Fibroblast of the conjunctiva (primary cell): ENCODE measurements at places on chromosomes 1 and 21.

- no peak for DNase-seq
Measured at GRCh38 chr1:73635021-73635420, 563.0 kb downstream of the LRRIQ3 start.

DNA sequence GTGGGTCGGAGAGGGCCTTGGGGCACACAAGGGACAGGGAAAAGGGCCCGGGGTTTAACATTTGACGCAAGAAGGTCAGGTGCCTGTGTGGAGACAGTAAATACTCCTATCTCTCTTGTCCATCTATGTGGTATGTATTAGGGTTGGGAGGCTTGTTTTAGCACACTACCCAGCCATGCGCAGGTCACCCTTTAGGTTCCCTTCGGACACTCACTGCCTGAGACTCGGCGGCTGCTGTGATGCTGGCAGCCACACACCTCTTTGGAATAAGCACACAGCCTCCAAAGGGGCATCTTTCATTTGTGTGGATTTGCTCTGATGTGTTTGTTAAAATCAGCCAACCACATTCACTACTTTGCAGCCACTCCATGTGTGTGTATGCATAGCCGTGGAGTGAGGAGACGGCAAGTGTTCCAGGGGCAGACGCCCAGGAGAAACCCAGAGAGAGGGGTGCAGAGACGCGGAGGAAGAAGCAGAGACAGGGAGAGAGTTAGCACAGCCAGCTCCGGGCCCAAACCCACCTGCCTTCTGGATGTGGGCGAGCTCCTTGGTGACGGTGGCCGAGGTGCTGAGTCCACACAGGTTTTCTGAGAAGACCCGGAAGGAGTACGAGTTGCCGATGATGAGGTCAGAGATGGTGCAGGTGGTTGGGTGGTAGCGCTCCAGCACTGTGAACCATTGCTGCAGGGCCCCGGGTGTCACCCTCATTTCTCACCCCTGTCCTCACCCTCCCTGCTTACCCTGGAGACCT lies 5.7 kb downstream of the MYBPH start:
- DNase-seq = no peak

DNA sequence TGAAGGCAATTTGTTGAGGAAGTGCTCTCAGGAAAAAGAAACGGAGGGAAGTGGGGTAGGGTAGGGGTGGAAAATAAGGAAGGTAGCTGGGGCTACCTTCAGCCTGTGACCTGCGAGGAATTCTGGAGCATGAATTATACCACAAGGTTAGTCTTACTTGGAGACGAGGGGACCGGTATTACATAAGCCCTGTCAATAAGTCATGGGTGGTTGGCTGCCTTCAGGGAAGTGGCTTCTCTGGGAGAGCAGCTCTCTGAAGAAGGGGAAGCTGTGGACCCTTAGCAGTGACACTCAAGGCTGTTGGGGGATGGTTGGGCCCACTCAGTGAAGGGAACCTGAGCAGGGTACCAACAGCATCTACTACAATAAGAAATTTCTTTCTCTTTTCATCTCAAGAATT lies 111.3 kb downstream of the TNFSF18 start:
- DNase-seq = no peak

GRCh38 chr1:52904927-52905698 lies 16.4 kb downstream of the ECHDC2 start:
- DNase-seq = no peak

DNA sequence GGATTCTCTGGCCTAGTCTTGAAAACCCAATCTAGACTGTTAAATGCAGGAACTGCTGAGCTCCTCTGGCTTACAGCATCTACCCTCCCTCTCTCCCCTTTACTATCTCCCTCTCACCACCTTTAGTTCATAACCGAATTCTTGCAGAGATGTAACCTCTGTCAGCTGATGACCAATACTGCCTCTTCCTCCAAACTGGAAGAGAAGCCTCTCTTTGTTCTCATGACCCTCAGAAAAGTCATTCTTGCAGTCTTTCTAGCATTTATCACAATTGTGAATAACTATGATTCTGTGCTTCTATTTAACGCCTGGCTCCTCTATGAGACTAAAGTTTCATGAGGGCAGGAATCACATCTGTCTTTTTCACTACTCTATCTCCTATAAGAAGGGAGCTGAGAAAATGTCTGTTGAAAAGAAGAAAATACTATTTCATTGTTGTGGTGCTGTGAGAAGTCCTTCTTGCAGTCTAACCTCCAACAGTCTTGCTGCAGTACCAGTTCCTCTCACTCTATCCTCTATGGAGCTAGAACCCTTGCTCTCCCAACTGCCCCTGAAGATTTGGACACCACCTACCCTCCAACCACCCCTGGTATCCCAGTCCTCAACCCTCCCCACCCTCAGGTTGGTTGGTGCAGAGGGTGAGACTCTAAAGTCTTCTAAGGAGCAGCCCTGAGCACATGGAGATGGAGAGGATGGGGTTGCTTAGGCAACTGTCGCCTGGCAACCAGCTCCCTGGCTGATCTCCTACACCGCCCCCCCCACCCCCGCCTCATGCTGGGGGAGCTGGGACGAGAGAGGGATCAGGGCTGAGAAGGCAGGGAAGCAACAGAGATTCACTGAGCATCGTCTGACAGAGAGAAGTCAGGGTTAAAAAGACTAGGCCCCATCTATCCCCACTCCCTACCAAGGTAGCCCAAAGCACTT lies 13.9 kb downstream of the MEF2D start:
- DNase-seq = no peak

- DNase-seq = no peak
Measured at GRCh38 chr1:47808612-47809011, 188.6 kb downstream of the TRABD2B start.

DNA sequence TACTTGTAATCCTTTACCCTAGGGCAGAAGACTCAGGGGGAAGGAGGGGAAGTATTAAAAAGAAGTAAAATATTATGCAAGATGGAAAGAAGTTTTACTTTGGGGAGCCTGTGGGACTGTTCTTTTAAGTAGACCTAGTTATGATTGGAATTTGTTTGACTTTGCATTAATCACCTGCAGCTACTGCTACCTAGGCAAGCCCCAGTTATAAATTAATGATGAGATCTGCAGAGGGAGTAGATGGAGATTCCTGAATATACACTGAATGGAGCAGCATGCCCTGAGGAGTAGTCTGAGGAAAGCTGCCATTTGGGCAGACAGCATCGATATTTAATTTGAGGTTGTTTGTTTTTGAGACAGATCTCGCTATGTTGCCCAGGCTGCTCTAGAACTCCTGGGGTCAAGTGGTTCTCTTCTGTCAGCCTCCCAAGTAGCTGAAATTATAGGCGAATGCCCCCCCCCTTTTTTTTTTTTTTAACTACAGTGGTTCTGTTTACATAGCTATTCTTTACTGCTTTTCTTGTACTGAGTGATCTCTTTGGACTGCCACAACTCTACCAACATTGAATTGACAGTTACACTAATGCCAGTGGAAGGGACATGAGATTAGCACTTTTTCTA lies 81.4 kb upstream of the SERTAD4 start:
- no peak for DNase-seq

DNA sequence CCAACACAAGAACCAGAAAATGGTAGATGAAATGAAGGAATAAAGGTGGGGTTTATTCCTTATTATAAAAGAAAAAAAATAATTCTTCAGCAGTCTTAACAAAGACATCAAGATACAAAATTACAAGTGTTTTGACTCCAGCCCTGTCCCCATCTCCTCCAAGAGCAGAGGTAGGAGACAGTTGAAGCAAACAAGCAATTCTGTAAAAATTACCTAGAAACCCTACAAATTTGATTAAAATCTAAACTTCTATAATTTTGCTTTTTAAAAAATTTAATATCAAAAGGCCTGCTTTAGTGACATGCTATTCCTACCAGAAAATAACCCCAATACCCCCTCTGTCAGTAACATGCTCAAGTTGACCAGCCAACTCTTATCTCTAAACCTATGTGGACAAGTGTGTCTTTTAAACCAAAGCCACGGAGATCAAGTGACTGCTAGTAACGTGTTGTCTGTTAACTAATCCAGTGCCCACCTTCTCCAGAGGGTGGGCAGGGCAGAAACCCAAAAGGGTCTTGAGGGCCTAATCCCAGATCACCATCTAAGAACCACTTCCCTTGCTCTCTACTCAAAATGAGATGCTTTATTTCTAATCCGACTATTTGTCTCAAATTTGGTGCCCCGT lies 8.4 kb downstream of the GLUL start:
- no peak for DNase-seq

GRCh38 chr1:178538192-178538916 lies 25.4 kb downstream of the TEX35 start:
- no peak for DNase-seq

- DNase-seq = no peak
Measured at GRCh38 chr21:33569991-33570390, 18.5 kb downstream of the DONSON start.

GRCh38 chr21:32367158-32367557 lies 25.7 kb downstream of the URB1 start:
- DNase-seq = peak; percentile 55

DNA sequence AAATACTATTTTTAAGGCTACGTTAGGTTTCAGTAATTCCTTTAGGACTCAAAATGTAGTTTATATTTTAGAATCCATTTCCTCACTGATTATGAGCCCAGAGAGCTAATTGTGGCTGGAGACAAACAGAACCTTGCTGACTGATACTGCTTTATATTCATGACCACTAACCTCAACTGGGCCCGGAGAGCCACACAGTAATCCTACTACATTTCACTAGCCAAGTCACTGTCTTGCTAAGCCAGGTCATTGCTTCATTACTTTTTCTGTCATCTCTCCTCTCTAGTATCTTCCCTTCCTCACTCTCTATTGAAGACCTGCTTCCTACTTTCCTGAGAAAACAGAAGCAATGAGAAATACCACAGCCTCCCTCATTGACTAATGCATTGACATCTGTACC lies 24.7 kb downstream of the IL23R start:
- DNase-seq = no peak

DNA sequence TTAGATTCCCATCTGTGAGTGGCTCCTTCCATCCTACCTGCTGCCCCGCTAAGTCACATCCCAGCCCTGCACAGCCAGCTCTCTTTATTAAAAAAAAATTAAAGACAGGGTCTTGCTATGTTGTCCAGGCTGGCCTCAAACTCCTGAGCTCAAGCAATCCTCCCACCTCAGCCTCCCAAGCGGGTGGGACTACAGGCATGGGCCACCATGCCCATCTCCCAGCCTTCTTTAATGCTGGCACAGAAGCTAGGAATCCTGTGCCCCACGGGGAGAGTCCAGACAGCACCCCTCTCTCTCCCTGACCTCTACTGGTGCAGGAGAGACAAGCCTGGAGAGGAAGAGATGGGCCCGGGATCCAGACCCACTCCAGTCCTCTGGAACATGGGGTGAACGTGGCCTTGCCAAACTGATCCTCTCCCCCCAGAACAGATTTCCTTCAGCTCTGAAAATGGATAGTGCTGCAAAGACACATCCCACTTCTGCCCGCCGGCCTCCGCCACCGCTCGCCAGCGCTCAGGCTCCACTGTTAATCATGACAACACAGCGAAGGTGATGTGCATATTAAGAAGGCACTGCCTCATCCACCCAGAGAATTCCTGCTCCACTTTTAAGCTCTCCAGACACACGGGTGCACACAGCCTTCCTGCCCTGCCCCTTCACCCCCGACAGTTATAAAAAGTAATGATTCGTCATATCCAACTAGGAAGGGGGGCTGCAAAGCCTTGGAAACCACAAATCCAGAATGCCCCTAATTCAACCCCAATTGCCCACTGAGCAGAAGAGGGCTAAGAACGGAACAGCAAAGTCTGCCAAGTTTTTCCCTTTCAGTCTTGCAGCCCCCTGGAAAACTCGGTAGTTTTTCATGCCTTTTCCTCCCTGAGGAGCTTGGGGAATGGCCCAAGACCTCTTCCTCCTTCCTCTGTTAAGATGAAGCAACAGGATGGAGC lies 68.1 kb downstream of the MRPL37 start:
- DNase-seq = no peak

DNA sequence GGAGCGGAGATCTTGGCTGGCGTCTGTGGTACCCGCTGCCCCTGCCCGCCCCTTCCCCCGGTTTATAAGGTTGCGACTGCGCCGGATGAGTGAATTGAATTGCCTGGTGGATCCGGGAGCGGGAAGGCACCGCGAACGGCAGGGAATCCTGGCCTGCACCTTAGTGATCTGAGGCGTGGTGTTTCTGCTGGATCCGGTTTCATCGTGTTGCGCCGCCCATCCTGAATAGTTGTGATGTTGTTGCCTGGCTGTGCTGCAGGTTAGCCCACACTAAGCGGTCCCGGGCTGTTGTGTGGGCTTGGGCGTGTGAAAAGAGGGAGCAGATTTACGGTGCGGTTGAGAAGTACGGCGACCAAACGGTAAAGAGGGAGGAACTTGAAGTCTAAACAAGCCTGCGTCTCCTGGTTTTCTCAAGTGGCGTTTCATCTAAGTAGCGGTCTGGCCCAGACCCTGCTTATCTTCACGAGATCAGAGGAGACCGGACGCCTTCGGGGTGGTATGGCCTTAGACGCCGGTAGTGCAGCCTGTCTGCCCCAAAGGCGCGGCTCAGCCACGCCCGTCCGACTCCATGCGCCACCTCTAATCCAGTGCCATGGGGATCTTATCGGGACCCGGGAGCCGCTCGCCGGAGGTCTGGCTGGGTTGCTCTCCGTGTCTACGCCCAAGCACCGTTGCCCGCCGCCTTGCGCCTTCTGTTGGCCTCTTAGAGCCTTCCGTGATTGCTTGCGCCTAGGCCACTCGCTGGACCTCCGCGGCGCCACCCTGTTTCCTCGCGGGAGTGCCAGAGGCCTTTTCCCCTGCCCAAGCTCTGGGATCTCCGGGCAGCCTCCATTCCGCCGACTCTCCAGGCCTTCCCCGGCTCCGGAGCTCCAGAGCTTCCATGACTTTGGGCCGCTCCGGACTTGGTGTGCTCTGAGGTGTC lies 87.5 kb upstream of the RHOU start:
- peak; percentile 41 for DNase-seq

- no peak for DNase-seq
Measured at GRCh38 chr1:201884425-201884824, 4.3 kb upstream of the SHISA4 start.

DNA sequence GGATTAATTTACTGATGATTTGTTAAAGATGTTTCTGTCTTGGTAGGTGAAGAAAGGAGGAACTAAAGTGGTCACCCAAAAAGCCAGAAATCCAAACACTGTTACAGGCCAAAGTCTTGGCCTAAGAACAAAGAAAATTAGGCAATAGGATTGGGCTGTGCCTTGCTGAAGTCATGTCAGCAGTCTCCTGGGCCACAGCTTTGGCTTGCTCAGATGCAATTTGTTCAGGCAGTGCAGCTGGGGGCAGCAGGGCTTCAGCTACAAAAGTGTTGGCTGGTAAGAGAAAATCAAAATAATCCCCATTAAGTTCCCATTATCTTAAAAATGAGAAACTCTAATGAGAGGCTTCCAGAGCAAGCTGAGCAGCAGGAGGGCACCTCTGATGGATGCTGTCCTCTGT lies 14.0 kb upstream of the RAP1A start:
- no peak for DNase-seq
